ENCODE measurements at places on chromosomes 12 and 14.
A peak's percentile ranks its signal among the peaks of the same experiment; 100 is the strongest.

DNA sequence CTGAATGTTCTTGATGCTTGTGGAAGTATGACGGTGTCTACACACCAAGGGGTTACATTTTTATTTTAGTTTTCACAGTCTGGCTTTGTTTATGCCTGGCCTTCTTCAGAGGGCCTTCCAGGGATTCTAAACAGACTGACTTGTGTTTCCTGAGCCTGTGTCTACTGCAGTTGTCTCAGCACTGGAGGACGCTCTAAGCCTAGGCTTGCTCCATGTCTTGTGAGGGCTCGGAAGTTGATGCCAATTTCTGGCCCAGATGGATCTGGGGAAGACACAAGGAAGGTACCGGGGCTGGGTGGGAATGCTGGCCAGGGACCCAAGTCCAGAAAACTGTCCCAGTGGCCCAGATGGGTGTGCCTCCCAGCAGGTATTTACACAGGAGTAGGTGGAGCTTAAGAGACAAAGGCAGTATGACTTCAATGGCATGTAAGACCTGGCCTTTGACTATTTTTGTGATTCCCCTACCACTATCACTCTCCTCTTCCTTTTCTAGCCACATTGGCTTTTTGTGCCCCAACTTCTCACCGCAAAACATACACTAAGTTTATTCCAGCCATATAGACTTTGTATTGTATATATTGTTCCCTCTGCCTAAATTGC is 56.9 kb downstream of the GPR137C start:
- no peak for DNase-seq

DNA sequence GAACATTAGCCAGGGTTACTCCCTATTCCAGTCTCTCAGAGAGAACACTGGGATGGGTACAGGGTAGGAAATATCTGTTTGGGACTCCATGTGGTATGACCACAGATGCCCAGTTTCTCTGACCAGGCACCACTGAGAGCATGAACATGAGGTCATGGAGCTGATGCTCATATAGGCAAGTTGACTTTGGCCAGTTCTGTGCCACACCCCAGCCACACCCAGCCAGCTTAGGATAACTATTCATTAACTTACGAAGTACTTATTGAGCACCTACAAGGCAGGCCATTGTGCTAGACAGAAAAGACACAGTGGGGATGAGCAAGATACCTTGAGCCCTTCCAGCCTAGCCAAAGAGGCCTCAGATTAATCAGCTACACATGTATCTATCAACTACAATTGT is 262.5 kb downstream of the DPF3 start:
- no peak for DNase-seq

DNA sequence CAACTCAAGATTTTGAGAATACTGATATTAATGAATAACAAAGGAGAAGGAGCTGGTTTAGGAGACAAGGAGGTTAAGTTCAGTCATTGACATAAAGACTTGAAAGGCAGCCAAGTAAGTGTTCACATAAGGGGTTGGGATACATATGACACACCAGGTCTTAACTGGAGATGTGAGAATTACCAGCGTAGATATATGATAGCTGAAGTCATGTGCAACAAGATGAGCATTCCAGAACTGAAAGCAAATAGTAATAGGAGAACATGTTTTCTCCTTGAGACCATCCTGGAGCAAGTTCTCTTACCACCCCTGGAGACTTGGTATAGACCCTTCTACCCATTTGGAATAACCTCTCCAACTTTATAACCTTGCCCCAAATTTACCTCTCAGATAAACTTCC is 43.3 kb upstream of the NPFF start:
- DNase-seq: peak; percentile 42

GRCh38 chr14:67704484-67705089 is 2.9 kb downstream of the RDH12 start:
- DNase-seq: peak; percentile 43

DNA sequence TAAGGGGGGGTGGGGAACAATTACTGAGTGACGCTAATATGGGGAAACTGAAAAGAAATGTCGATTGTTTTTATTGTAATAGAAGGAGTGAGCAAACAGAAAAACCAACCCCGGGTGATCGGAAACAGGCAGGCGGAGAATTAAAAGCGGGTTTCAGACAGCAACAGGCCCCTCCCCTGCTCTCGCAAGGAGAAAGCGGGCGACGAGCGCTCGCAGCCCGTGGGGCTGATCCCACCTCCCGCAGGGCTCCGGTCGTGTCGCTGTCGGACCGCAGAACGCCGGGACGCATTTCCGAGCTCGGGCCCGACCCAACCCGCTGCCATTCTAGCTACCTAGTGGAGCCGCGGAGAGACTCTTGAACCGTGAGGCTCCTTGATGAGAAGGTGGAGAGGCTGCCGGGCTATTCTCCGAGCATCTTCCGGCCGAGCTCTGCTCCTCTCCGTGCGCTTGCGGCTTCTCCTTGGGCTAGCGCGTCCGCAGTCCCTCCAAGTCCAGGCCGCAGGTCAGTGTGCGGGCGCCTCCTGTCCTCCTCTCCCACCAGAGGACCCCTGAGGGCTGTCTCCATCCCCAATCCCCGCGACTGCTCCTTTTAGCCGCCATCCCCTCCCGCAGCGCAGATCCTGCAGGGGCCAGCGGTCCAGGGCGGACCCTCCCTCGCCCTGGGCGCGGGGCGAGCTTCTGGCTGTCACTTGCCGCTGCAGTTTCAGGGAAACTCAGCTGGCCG is 4.1 kb upstream of the PAX9 start:
- DNase-seq: no peak

GRCh38 chr14:89866458-89866857 is 88.1 kb downstream of the EFCAB11 start:
- no peak for DNase-seq

All from HFFc6 (cell line).